ENCODE measurements at places on chromosomes 5 and 9.

- no peak for DNase-seq
Observed at GRCh38 chr5:172911628-172911880, 47.7 kb upstream of the RPL26L1 start.

GRCh38 chr5:124030043-124030491 is 518.1 kb downstream of the CSNK1G3 start:
- no peak for DNase-seq

DNA sequence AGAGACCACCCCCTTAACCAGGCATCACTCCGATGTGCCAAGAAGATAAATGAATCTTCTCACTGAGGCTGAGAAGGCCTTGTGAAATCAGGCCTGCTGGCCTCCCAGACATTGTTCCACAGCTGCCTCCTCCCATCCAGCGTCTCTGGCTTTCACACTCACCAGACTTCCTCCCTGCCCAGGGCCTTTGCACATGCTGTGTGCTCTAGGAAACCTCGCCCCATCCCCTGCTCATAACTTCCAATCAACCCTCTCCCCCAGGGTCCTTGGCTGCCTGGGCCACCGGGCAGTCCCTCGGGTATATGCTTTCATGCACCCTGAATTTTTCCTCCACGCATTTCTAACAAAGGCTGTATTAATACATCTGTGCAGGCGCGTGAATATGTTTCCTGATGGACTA is 58.4 kb downstream of the DUSP1 start:
- no peak for DNase-seq

DNA sequence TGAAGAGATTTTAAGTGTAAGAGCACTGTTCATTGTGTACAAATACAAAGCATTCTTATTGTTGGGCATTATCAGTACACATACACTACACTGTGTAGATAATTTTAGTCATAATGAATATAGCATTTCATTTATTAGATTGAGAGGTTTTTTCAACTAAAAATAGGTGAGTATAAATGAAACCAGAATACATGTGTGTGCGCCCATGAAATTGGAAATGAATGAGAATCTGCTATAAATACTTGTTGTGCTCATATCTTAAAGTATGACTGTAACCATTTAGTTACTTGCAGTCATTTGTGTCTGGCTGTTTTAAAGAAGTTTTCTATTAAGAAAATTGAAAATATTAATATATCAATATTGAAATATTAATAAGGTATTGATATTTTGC is 189.0 kb upstream of the MEF2C start:
- no peak for DNase-seq

DNA sequence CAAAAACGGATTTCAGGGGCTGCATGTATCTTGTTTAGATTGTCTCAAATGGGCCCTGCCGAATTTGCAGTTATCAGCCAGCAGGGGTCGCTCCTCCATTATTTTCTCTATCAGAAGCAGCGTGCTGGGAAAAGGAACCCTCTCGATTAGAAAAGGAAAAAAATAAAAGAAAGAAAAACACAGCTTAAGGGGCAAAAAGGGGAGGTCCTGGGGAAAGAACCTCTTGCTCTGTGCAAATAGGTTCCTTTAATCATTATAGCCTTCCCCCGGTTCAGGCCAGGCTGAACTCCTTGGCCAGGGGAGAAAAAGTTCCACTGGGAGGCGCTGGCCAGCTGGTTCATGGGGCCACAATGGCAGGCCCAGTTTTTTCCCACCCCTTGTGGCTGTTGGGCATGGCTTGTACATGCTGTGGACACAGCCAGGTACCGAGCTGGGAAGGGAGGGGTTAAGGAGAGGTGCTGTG is 25.0 kb upstream of the CAPSL start:
- no peak for DNase-seq

DNA sequence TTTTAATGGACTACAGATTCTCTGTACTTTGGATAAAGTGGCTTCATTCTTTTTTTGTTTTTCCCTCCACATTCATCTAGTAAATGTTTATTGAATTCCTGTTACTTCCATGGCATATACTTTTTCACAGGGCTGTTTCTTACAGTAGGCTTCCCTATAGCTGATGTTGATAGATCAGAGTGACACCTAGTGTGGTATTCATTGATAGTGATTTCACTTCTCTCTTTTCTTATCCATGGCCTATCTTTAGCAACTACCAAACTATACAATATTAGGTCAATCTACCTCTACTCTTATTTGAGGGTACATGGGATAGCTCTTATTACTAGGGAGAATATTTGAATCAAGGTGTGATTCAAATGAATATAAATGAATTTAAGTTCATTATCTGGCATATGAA is 35.8 kb downstream of the FSD1L start:
- DNase-seq: no peak

DNA sequence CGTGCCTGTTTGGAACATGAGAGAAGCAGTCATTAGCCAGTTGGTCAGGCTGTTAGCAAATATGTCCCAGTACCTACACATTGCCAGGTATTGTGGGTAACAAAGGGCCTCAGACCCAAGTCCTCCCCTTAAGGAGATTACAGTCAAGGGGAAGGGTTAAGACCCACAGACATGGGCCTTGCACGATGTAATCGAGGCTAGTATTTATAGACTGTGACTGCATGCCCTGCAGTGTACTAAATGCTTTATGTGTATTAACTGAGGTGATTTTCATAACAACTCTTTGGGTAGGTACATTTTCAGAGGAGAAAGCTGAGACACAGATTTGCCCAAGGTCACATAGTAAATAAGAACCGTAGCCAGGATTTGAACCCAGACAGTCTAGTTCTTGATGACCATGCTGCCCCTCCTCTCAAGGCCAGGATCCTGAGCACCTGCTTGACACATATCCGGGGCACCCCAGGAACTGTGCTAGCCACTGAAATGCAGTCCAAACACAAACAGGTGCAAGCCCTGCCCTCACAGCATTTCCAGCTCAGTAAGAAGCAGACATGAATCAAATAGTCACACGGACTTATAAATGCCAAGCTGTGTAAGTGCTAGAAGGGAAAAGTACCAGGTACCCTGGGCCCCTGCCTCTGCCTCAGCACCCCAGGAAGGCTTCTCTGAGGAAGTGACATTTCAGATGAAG is 32.0 kb upstream of the GRPEL2 start:
- DNase-seq: no peak

GRCh38 chr5:133247151-133247709 is 195.4 kb downstream of the HSPA4 start:
- DNase-seq: no peak

DNA sequence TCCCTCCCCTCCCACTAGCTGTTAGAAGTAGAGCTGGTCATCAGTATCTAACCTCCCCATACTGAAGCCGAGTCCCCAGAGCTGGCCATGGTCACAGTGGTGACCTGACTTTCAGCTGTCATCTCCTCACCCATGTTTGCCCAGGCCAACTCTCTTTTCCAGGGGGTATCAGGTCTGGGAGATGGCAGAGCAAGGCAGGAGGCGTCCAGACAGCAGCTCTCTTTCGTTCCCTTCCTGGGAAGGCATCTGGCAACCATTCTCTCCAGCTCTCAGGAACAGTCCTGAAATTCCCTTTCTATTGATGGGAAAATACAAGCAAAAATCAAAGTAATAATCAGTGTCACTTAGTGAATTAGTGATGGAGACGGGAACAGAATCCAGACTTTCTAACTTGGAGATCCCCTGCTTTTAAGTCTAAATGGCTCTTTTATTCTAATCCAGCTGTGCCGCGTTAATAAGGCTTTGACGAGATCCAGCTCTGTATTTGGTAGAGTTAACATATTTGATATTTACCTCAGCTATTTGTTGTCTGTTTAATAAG is 21.3 kb upstream of the AOPEP start:
- no peak for DNase-seq

- no peak for DNase-seq
Observed at GRCh38 chr5:133445744-133446143, 166.6 kb downstream of the FSTL4 start.
